ENCODE measurements at places on chromosomes 2 and 18.

DNA sequence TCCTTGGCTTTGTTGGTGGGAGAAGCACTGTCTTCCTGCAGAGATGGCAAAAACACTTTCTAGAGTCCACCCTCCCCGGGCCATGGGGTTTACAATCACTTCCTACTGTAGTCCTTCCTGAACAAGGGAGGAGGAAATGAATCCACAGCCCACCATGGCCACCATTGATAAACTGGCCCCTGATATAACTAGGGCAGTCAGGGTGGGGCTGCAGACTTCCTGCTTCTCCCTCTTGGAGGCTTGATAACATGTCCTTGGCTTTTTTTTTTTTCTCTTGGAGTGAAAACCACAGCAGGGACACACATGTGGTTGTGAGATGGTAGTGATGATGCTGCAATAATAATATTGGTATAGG, 437.8 kb downstream of the ZNF521 start:
- no peak for DNase-seq

DNA sequence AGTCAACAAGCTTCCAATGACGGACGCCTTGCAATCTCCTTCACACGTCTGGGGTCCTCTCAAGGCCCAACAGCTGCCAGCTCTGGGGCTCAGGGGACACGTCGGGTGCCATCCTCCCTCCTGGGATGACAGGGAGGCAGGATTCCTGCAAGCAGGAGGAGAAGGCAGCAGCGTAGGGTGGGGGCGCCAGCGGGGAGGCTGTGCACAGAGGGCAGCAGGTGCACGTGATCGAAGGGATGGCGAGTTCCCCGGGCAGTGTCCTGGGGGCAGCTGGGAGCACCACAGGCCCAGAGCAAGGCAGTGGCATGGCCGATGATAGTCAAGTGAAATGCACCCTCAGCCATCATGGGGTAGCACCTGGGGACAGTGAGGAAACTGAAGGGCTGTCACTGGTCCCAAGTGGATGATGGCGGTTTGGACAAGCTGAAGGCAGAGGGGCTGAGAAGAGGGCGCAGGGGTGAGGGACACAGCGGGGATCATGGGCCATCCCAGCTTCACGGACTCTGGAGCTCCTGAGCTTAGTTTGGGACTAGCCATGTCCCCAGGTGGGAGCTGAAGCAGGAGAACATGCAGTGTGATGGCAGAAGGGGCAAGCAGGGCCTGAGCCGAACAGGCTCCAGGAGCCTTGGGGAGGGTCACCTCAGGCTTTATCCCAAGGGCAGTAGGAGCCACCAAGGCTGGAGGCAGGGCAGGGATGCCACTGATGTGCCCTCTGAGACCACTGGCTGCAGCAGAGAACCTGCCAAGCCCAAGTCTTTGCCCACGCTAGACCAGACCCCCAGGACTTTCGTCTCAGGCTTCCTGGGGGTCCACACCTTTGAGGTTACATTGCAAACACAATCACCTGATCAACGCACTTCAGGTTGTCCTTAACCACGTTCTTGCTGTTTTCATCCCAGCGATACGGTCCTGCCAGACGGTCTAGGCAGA, 16.3 kb upstream of the SNED1 start:
- DNase-seq: no peak

GRCh38 chr2:232421189-232421785, 14.6 kb downstream of the ALPG start:
- no peak for DNase-seq

- no peak for DNase-seq
These were observed 6.6 kb downstream of the DSG3 start for GRCh38 chr18:31454066-31454708.

- no peak for DNase-seq
These were observed 58.3 kb upstream of the NFE2L2 start for GRCh38 chr2:177322801-177323261.

- DNase-seq: no peak
These were observed 126.6 kb upstream of the CREB1 start for GRCh38 chr2:207403141-207403540.

- DNase-seq: peak; percentile 20
These were observed 3.0 kb upstream of the IL1RN start for GRCh38 chr2:113124181-113124961.

Data from activated naive CD8-positive, alpha-beta T cell treated with anti-CD3 and anti-CD28 coated beads, Interleukin-2, amount 50 U/mL, for 24 hours (primary cell).